SIG-M5 (cell line): ENCODE measurements at places on chromosomes 2 and 18.

- no peak for DNase-seq
These were observed 46.5 kb upstream of the RAB31 start for GRCh38 chr18:9661564-9661963.

DNA sequence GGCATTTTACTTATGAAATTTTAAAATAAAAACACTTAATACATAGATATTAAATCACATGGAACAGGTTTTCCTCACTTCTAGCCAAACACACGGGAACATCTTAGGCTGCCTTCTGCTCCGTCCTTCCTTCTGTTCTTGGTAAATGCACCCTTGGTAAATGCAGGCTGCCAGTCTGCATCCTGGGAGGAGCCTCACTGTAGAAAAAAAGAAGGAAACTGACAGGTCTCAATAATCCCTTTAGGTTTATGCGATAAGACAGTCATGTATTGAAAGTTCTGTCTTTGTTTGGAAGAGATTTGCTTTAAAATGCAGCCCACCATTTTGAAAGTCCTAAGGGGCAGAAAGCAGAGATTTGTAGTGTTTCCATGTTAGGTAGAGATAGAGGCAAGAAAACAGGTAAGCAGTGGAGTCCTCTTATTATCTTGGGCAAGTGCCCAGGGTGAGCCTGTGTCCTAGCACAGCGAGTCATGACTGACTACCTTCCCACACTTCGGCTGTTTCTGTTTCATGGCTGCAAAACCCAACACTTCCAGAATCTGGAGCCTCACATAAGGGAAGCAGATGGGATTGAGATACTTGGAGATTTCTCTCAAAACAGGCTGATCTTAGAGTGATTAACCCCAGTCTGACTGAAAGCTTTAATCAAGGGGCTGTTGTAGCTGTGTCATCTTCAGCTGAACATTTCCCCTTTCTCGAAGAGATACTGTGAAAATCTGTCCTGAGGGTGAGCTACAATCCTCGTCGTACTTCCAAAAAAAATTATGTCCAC lies 131.4 kb upstream of the MAP3K20 start:
- no peak for DNase-seq

GRCh38 chr2:131673400-131674173 lies 145.9 kb downstream of the CCDC74A start:
- no peak for DNase-seq

DNA sequence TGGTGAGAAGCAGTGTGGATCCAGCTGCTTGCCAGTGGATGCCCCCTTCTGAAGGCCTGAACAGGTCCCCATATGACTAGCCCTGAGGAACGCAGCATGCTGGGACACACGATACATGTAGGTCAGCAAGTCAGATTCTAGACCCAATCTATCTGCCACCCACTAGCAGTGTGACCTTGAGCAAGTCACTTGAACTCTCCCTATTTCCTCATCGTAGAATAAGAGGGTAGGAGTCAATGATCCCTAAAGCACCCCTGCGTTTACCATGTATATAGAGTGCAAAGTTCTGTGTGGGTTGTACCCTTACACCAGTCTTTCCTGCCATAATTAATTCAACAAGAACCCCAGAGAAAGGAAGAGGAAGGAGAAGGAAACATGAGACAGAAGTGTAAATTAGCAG lies 123.7 kb downstream of the GALNT14 start:
- no peak for DNase-seq

GRCh38 chr2:128309280-128310093 lies 9.2 kb downstream of the HS6ST1 start:
- no peak for DNase-seq

- no peak for DNase-seq
These were observed 86.1 kb upstream of the CTAGE1 start for GRCh38 chr18:22503803-22504202.

DNA sequence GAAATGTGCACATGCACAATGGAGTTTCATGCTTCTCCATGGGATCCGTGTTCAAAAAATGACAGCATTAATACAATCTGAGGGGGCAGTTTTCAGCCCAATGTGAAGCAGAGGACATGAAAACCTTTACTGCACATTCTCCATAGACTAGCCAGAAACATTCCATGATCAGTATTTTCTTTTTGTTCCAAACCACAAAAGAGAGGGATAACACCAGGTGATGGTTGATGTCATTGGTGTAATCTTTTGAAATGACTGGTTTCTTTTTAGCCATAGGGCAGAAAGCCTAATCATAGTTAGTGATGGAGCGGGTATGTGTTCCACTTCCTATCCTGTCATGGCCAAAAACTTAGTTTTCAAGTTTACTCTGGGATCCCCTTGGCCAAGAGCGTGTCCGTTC lies 1.8 kb upstream of the KYNU start:
- no peak for DNase-seq

DNA sequence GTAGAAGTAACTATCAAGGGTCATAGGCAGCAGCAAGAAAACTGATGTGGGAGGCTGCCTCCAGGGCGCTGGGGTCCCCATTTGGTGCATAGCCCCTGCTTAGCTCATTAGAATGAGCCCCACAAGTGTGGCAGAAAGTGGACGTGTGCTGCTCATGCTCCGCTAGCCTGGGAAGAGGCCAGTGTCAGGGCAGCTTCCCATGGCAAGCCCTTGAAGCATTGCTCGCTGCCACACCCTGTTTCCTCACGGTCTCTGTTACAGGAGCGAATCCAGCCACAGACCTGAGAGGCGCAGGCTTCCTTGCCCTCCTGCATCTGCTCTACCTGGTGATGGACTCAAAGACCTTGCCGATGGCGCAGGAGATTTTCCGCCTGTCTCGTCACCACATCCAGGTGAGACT lies 22.5 kb downstream of the ELMOD3 start:
- no peak for DNase-seq

- no peak for DNase-seq
These were observed 99.0 kb upstream of the COPS8 start for GRCh38 chr2:236986524-236987330.

- DNase-seq: no peak
These were observed 96.5 kb downstream of the XIRP2 start for GRCh38 chr2:166984797-166985196.

DNA sequence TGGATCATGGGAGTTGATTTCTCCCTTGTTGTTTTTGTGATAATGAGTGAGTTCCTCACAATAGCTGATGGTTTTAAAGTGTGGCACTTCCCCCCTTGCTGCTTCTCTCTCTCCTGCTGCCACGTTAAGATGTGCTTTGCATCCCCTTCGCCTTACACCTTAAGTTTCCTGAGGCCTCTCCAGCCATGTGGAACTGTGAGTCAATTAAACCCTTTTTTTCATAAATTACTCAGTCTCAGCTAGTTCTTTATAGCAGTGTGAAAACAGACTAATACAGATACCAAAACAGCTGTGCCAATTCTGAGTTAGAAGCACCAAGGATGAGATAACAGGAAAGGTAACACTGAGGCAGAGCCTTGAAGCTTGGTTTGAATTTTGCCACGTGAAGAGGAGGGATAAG lies 44.7 kb downstream of the ITSN2 start:
- no peak for DNase-seq

GRCh38 chr2:128468186-128468920 lies 149.7 kb upstream of the HS6ST1 start:
- DNase-seq: no peak

DNA sequence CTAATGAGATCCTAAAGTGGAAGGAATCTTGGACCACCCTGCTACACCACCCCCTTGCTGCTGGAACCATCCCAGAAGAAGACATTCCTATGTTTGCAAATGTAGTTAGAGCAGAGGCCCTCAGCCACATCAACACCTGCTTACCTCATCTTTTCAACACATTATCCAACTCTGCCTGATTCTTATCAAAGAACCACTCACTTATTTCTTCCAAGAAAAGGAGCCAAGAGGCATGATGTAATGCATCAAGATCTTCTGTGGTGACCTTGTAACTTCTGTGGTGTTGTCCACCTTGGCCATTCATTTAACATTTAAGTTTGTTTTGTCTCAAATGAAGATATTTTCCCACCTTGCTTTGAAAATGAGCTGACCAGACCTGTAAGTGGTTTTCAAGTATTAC lies 338.1 kb downstream of the CTNNA2 start:
- no peak for DNase-seq

DNA sequence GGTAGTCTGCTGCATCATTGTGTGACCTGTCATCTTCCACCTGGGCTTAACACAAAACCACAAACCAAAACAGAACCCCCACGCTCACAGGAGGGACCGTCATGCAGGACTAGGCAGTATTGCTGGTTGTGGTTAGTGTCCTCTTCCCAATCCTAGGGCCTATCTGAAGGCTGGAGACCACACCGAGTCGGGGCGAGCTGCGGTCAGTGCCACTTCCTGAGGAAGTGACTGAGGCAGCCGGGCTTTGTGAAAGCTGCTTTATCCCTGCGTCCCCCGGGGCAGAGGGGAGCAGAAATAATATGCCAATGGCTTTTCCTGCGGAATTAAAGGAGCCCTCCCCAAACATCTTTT lies 22.9 kb downstream of the ZNF532 start:
- DNase-seq: no peak

DNA sequence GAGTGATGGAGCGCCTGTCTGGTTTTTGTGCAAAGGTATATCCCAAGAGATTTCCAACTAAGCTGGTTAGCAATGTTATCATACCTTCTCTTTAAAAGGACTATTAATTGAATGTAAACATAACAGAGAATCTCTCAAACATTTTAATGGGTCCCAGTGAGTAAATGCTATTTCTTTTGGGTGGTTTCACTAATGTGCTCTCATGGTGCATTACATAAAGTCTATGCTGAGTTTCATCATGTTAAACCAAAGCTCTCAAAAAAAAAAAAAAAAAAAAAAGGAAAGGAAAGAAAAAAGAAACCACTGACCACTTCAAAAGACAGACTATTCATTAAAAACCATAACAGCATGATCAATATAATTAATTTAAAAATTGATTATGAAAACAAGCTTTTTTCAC lies 119.1 kb upstream of the SCN1A start:
- no peak for DNase-seq

- no peak for DNase-seq
These were observed 4.0 kb downstream of the SPR start for GRCh38 chr2:72891091-72891818.

GRCh38 chr2:6163932-6164331 lies 471.7 kb downstream of the SOX11 start:
- DNase-seq: no peak

DNA sequence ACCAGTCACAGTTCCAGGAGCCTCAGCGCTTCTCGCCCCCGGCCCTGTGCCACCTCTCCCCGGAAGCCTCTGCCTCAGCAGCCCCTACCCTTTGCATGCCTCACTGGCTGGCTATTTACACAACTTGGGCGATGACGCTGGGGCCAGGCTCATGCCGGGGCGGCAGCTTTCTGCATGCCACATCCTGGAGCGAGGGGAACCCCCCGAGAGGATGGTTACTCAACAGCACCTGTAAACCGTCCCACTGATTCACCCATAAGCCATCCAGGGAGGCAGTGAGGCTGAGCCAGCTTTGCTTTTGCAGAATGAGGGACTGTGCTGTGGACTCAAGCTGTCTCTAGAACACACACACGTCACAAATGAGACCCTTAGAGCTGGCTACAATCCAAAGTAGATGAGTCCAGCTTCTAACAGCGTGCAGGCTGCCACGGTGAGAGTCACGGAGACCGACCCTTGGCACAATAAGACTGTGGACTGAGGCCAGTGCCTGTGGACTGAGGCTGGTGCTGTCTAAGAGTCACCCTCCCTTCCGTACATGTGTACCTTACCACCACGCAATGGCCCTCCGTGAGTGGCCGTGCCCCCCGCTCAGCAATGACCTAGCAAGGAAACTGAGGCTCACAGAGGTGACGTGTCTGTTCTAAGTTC lies 45.6 kb upstream of the ODC1 start:
- peak; percentile 51 for DNase-seq

GRCh38 chr18:33232318-33232626 lies 208.2 kb downstream of the CCDC178 start:
- no peak for DNase-seq

DNA sequence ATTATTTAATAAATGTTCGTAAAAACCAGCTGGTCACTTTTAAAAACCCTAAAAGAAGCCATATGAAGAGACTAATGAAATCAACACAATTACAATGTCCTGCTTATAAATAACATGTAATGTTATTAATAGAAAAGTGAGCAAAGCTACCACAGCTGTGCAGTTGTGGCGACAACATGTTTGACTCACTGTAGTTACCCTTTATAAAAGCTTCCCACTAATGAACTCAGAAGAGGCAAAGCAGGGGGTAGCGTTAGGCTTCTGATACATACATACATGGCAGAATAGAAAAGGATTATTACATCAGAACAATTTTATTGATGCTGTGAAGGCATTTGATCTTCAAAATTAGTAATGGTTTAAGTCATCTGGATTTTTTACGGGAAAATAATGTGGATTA lies 219.7 kb downstream of the SLC4A10 start:
- DNase-seq: no peak

GRCh38 chr2:80255918-80256781 lies 48.4 kb downstream of the LRRTM1 start:
- no peak for DNase-seq

- no peak for DNase-seq
These were observed 195.1 kb downstream of the LPIN1 start for GRCh38 chr2:11941201-11942177.

DNA sequence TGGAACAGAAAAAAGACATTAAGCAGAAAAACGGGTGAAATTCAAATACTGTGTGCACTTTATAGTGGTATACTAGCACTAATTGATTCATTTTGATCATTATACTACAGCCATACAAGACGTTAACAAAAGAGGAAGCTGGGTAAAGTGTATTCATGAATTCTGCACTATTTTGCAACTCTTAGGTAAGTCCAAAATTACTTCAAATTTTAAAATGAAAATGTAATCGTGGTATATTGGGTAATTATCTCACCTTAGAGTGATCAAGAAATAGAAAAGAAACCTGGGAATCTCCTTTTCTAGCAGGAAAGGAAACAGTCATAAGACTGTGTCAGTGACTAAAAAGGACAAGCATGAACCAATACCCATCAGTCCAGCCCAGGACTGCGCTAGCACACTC lies 5.4 kb downstream of the TGFBRAP1 start:
- DNase-seq: no peak

- DNase-seq: no peak
These were observed 391.6 kb downstream of the NBAS start for GRCh38 chr2:15169326-15170069.

DNA sequence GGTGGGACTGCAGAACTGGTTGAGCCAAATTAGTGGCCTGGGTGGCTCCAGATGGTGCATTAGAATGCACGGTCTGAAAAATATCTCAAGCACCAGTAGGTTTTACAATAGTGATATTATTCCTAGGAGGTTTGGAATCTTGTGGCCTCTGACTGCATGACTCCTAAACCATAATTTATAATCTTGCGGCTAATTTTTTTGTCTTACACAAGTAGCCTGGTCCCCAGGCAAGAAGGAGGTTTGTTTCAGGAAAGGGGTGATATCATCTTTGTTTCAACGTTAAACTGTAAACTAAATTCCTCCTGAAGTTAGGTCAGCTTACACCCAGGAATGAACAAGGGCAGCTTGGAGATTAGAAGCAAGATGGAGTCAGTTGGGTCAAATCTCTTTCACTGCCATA lies 98.9 kb upstream of the ARL4C start:
- no peak for DNase-seq

GRCh38 chr2:62412347-62412742 lies 93.7 kb downstream of the TMEM17 start:
- no peak for DNase-seq

DNA sequence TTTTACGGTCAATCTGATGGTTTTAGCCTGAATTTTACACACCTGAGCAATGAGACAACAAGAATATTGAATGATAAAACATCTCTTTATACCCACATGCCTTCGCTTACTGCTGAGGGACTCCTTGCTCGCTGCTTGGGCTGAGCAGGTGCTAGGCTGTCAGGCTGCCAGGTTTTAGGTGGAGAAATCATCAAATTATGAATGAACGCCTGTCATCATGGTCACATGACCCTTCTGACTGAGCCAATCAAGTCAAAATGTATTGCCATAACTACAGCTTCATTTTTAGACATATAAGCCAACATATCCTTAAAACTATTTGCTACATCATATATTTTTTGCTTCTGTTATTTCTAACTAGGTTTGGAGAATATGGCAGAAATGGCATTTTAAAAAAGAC lies 274.0 kb downstream of the LNPK start:
- no peak for DNase-seq
